ENCODE measurements at places on chromosomes 2 and 18.

DNA sequence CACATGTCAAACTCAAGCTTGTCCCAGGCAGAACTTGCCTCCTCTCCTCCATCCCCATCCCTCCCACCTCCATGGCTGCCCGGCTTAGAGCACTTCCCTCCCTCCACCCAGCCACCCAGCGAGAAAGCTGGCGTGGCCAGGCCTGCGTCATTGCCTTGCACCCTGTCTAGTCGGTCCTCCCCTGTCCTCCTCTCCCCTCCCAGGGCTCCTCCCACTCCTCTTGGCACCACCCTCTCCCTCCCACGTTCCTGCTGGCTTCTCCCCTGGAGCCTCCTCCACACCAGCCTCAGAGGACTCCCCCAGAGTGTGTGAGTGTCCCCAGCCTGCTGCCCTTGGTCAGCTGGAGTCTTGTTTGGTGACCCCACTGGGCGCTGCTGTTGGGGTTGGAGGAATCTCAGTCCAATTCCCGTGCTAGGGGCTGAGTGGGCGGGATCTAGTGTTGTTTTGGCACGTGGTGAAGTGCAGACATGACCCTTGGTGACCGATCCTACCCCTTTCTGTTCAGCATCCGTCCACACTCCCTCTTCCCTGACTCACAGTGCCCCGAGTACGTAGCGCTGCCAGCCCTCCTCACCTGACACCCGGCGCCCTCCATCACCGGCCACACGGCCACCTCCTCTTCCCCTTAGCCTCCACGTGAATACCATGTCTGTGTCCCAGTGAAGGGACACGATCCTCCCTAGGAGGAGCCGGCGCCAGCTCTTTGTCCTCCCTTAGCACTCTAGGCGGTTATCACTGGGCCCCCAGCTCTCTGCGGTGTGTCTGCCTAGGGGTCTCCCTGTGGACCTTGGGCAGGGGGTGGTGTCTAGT lies 41.4 kb downstream of the ATP6V1C2 start:
- no peak for DNase-seq

- no peak for DNase-seq
Measured at GRCh38 chr2:111100765-111101162, 19.9 kb upstream of the BCL2L11 start.

GRCh38 chr18:9578306-9578705 lies 36.1 kb downstream of the PPP4R1 start:
- no peak for DNase-seq

DNA sequence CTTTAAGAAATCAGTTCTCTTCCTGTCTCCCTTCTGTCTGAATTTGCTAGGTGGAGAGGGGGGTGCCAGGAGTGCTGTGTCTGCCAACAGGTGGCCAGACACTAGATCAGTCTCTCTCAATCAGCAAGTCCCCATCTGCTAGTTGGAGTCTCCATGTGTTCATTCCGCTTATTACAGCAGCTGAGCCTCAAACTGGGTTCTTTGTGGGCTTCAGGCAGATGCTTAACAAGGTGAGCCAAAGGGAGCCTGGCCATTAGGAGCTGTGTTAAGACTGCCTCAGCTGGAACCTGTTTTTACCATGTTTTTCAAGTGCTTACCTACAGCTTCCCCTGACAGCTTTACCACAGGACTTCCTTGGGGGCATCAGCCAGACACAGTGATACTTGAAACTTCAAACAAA lies 401.9 kb downstream of the LRP1B start:
- DNase-seq = no peak

- no peak for DNase-seq
Measured at GRCh38 chr2:118430510-118431164, 342.4 kb downstream of the INSIG2 start.

DNA sequence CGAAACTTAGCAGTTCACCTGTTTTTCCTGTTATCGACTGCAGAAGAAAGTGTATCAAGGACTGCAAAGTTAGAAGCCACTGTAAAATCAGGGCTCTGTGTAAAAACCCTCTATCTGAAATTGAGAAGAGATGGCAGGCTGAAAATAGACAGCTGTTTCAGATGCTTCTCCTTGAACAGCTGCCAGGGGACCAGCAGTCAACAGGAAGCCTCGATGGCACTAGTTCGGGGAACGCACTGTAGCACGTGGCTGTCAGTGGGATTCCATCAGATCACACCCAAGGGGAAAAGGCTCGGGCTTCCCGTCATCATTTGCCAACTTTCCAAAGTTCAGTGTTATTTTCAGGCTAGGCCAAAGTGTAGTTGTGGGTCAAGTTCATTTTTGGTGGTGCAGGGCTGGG lies 316.9 kb downstream of the TXNL1 start:
- DNase-seq = no peak

GRCh38 chr2:85666435-85667316 lies 1.3 kb downstream of the SFTPB start:
- no peak for DNase-seq

DNA sequence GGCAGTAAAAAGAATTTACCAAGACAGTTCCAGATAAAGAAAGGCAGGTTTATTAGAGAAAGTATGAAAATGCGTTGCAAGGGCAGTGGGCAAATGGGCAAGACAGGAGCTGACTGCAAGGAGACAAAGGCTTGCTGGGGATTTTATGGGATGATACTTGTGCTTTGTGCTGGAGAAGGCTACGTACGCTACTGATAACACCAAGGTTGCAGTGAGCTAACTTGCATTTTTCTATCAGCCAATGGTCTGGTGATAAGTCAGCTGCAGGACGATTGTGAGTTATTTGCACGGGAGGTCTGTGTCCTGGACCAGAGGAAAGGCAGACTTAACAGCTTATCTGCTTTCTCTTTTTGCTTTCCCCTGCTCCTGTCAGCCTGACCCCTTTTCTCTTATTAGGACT lies 116.5 kb downstream of the PMS1 start:
- no peak for DNase-seq

DNA sequence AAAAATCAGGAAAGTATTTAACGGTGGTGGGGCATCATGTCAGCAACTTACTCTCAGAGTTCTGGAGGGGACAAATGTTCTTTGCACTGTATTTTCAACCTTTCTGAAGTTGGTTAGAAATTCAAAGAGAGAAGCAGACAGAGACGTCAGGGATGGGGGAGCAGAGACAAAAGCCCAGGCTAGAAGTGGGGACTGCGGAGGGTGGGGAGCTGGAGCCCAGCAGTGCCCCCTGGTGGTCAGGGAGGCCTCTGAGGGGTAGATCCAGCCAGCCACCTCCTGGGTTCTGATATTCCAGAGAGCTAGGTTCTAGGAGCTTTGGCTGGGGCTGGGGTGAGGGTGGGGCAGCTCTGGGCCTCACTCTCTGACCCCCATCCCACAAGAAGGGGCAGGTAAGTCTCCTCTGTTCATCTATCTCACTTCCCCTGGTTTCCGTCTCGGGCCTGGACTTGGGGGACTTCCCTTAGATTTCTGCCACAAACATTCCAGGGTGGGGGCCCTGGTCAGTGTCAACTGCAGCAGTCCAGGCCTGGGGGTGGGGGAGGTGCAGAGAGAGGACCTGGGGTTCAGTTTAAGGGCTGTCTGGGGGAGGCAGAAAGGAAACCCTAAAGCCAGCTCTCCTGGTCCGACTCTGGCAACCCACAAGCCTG lies 8.9 kb downstream of the TNS1 start:
- peak; percentile 85 for DNase-seq
